Gastroesophageal sphincter (tissue), 4 donors: ENCODE measurements at places on chromosomes 7 and 10. TPM values are rescaled to one million over a fixed set of nuclear protein-coding genes. Genes with fewer than 3 reads are reported as not detected.
A peak's percentile ranks its signal among the peaks of the same experiment; 100 is the strongest.

DNA sequence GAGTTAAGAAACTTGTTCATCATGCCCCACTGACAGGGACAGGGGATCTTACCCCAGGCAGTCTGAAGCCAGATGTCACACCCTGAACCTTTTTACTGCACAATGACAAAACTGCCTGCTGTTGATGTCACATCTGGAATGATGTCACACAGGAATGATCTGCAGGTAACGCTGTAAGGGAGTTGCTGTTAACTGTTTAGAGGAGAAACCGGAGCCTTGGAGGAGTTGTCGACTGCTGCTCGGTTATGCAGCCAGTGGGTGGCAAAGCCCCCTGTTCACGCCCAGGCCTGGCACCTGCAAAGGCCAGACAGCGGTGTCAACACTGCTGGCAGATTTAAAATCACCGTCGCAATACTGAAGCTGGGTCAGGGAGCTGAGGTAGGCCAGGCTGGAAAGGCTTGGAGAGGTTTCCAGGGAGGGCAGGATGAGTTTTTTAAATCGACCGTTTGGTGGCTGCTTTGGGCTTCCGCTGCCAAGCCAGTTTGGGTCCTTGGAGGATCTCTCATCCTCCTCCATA lies 10.0 kb upstream of the SLIT1 start:
- ATAC-seq, result no peak

- ATAC-seq, result no peak
Measured at GRCh38 chr10:29327746-29328102, 38.9 kb downstream of the LYZL1 start.

DNA sequence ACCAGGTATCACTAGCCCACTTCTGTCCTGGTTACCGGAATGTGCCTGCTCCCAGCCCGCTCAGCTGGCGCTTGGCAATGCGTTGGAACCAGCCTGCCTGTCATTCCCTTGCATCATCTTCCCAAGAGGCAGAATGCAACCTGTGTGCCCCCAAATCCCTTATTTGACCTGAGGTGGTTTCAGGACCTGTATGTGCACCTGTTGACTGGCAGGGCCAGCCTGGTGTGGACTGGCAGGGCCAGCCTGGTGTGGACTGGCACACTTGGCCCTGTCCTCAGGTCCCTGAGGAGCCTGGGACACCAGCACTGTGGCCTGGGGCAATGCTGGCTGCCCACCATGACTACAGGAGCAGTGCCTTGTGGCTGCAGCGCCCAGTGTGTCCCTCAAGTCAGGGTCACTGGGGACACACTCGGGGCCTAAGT lies 38.2 kb downstream of the ZNF467 start:
- no peak for ATAC-seq

GRCh38 chr7:135525426-135525825 lies 15.5 kb upstream of the CNOT4 start:
- ATAC-seq, result no peak

GRCh38 chr10:119507115-119507514 lies 35.4 kb downstream of the RGS10 start:
- no peak for ATAC-seq

- no peak for ATAC-seq
Measured at GRCh38 chr7:133315332-133316040, 62.6 kb downstream of the EXOC4 start.

GRCh38 chr7:96033009-96033598 lies 260.8 kb downstream of the DYNC1I1 start:
- no peak for ATAC-seq

- ATAC-seq, result no peak
Measured at GRCh38 chr10:79328737-79329504, 18.3 kb upstream of the PPIF start.

DNA sequence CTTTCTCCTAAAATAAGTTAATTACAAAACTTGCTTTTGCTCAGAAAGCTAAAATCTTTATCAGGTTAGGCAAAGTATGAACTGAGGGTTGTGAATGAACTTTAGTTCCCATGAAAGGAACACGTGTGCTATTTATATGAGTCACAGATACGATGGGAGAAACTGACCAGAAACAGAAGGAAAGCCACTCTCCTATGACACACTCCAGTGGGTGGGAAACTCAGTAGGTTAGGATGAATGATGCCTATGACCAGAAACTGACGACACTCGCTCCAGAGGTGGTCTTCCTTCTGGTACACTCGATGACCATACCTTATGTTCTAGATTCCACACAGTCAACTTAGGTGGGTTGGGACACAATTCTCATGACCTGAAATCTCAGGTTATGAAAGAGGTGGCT lies 215.7 kb upstream of the INHBA start:
- no peak for ATAC-seq

DNA sequence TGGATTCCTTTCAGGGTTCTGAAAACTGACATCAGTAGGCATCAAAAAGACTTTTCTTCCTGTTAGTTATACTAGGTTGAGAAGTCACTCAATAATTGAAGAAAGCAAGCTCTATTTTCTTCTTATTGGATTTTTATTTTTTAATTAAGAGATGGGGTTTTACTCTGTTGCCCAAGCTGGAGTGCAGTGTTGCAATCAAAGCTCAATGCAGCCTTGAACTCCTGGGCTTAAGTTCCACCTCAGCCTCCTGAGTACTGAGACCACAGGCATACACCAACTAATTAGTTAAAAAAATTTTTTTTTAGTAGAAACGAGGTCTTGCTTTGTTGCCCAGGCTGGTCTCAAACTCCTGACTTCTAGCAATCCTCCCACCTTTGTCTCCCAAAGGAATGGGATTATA lies 28.0 kb downstream of the PIP4K2A start:
- ATAC-seq, result no peak

- no peak for ATAC-seq
Measured at GRCh38 chr10:49379596-49380410, 16.1 kb downstream of the DRGX start.

DNA sequence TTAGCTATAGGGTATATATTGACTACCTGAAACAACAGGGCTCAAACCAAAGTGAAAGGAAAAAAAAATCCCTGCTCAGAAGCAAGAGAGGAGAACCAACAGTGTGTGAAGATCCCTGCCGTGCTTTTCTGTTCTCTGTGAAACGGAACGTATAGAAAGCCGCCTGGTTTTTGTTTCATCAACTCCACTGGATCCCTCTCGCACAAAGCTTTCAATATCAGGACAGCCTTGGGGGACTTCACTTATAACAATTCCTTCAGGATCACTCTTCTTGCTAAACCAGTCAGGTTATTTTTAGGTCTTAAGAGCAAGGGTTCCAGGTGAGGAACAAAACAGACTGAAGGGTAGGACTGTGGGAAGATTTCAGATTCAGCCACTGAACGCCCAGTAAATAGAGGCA lies 151.1 kb upstream of the CACNA2D1 start:
- ATAC-seq, result no peak

DNA sequence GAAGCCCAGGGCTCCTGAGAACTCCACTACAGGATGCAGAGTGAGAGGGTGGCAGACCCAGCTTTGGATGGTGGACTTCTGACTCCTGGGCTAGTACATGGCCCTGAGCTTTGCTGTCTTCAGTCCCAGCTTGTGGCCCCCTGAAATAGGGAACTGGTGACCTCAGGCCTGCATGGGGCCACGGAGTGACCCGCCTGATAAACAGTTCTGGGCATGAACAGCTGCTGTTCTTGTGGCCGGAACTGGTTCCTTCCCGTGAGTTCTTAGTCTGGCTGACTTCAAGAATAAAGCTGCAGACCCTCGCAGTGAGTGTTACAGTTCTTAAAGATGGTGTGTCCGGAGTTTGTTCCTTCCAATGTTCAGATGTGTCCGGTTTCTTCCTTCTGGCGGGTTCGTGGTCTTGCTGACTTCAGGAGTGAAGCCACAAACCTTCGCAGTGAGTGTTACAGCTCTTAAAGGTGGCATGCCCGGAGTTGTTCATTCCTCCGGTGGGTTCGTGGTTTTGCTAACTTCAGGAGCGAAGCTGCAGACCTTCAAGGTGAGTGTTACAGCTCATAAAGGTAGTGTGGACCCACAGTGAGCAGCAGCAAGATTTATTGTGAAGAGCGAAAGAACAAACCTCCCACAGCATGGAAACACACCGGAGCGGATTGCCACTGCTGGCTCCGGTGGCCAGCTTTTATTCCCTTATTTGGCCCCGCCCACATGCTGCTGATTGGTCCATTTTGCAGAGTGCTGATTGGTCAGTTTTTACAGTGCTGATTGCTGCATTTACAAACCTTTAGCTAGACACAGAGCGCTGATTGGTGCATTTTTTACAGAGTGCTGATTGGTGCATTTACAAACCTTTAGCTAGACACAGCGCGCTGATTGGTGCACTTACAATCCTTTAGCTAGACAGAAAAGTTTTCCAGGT lies 268.0 kb downstream of the ZEB1 start:
- ATAC-seq, result no peak

DNA sequence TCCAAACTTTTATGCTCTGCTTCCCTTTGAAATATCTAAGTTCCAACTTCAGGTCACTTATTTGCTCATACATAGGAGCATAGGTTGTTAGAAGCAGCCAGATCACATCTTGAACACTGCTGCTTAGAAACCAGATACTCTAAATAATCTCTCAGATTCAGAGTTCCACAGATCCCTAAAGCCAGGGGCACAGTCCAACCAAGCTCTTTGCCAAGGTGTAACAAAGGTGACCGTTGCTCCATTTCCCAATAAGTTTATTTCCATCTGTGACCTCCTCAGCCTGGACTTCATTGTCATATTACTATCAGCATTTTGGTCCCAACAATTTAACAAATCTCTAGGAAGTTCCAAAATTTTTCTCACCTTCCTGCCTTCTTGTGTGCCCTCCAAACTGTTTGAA lies 52.8 kb downstream of the TRIM24 start:
- ATAC-seq, result no peak

DNA sequence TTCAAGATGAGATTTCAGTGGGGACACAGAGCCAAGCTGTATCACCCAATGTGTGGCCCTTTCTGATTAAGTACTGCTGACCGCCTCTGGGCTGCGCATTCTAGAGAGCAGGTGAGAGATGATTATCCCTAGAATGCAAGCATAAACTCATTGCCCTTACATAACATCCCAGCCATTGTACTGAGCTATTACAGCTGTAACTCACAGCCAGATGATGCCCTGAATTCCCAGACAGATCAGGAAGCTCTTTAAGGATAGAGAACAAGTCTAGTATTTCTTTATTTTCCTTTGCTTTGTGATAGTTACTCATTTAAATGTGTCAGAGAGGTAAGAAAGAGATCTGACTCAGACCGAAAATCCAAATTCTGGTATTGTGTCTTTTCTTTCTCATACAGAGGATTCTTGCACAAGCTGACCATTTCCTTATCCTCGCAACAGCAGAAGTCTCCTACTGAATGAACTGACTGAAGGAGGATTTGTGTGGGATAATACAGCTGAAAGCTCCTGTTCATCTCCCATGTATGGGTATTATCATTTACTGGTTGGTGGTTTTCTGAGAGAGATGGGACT lies 58.4 kb downstream of the ZNF22 start:
- no peak for ATAC-seq

DNA sequence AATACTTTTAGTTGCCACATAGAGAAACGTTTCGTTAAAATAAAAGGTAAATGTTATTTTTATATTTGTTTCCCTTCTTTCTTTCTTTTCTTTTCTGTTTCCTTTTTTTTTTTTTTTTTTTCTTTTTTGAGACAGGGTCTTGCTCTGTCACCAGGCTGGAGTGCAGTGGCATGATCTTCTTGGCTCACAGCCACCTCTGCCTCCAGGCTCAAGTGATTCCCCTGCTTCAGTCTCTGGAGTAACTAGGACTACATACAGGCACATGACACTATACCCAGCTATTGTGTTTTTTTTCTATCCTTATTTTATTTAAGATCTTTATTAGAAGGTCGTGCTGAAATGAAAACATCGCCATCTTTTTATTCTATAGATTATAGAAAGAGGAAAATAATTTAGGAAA lies 661.8 kb upstream of the MBL2 start:
- no peak for ATAC-seq

DNA sequence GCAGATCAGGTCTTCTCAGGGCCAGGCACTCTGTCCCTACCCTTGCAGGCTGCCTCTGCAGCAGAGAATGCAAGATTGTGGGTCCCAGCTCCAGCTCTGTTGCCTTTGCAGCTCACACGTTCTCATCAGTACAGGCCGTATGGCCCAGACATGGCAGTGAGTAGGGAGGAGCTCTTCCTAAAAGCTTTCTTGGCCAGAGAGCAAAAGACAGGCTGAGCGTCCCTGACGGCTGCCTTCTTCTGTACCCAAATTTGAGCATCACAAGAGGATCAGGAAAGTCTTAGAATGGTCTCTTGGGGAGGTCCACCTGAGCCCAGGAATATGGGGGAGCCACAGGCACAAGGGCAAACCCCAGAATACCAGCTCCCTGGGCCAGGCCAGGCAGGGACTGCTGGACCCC lies 266.3 kb upstream of the ZMIZ1 start:
- ATAC-seq, result peak; percentile 22

DNA sequence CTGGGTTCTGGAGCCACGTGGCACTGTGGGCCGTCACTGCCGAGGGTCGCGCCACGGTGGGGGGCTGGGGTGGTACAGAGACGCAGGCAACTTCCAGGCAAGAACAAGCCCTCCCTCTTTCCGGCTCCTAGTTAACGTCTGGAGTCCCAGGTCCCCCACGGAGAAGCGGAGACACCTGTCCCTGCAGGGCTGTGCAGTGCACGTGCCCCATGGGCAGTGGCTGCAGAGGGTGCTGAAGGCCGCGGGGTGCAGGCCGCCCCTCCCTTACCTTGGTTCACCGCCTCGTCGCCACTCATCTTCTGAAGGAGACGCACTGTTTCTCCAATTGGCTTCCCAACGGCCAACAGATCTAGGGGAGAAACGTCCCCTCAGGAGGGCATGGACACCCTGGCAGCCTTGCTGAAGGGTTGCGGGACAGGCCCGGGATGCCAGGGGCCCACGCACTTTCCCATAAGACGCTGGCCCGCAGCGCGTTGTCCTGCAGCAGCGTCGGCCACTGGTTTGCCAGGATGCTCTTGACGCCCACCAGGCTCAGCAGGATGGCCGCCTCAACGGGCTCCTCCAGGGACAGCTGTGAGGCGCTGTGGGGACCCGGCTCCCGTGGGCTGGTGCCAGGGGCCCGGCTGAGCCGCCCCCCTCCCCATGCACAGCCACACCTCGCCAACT lies 24.3 kb upstream of the NKX6-2 start:
- ATAC-seq, result no peak

DNA sequence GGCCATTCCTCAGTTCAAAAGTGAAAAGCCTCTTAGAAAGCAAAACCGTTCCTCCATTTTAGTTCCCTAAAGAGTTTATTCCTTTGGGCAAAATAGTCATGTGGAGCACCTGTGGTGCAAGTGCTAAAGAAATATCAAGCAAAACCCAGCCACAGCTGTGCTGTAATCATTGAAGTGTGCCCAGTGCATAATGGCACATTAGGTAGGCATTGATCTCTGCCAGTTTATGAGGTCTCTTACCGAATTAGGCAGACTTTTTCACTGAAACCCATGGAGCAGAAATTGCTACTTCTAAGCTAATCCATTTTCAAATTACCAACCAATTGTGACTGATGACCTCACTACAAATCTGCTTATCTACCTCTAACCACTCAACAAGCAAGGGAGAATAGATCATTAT lies 97.2 kb upstream of the SEMA3A start:
- ATAC-seq, result no peak

Gene TBC1D12
- 17.4 TPM for total RNA-seq

Gene SEMA3D
- total RNA-seq, result 11.2 TPM

Gene ANKRD61
- not detected for total RNA-seq

Gene OGDHL
- total RNA-seq, result 0.81 TPM
